ENCODE measurements at places on chromosomes 6 and 20.

GRCh38 chr20:18685406-18685805 is 97.6 kb downstream of the DTD1 start:
- DNase-seq = no peak

GRCh38 chr6:158817728-158818580 is 1.2 kb downstream of the EZR start:
- no peak for DNase-seq

GRCh38 chr6:152932865-152933264 is 50.0 kb downstream of the FBXO5 start:
- DNase-seq = no peak

- DNase-seq = peak; percentile 34
Observed at GRCh38 chr6:154154389-154154967, 115.4 kb downstream of the OPRM1 start.

- DNase-seq = no peak
Observed at GRCh38 chr20:23241416-23241815, 109.2 kb upstream of the NXT1 start.

GRCh38 chr6:85468326-85468725 is 18.4 kb downstream of the NT5E start:
- no peak for DNase-seq

GRCh38 chr6:72950114-72950860 is 275.0 kb downstream of the KHDC1L start:
- DNase-seq = no peak

DNA sequence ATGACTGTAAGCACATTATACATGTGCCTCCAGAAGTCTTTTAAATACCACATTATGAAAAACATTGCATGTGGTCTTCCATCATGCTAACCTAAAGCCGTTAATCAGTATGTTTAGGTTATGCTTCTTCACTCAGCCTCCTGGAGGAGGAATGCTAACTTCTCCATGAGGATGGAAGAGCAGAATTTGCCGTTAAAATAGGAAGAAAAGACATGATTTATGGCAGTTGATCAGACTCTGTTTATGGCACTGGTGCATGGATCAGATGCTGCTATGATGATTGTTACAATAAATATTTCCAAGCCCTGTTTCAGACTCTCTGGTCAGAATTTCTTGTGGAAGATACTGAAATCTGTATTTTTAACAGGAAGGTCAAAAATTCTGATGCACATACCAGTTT is 31.7 kb downstream of the MAP3K4 start:
- DNase-seq = no peak

GRCh38 chr6:125219361-125219895 is 65.9 kb downstream of the TPD52L1 start:
- DNase-seq = no peak

GRCh38 chr6:111759331-111759835 is 113.9 kb downstream of the FYN start:
- DNase-seq = no peak

GRCh38 chr6:94713446-94713845 is 863.9 kb upstream of the MANEA start:
- DNase-seq = no peak

GRCh38 chr20:56724241-56724757 is 95.2 kb downstream of the TFAP2C start:
- no peak for DNase-seq

GRCh38 chr6:43951063-43951755 is 176.0 kb downstream of the MRPL14 start:
- DNase-seq = no peak

DNA sequence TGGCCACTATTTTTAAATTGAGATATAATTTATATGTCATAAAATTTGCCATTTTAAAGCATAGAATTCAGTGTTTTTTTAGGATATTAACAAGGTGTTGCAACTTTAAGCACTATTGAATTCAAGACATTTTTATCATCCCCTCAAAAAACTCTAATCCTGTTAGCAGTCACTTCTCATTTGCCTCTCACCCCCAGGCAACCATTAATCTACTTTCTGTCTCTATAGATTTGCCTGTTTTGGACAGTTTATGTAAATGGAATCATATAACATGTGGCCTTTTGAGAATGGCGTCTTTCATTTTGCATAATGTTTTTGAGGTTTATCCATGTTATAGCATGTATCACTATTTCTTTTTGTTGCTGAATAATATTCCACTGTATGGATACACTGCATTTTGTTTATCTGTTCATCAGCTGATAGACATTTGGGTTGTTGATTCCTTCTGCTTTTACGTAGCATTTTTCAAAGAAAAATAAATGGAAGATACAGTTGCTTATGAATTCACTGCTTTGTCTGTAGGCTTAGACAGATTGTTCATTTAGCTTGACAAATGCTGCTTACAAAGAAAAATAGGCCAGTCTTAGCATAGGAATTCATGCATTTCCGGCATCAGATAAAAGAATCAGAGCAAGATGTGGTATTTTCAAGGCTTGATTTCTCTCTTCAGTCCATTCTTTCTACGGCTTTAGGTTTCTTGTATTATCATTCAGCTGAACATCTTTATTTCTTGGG is 52.9 kb downstream of the STK4 start:
- no peak for DNase-seq

GRCh38 chr6:52603000-52603795 is 26.3 kb upstream of the TRAM2 start:
- no peak for DNase-seq

DNA sequence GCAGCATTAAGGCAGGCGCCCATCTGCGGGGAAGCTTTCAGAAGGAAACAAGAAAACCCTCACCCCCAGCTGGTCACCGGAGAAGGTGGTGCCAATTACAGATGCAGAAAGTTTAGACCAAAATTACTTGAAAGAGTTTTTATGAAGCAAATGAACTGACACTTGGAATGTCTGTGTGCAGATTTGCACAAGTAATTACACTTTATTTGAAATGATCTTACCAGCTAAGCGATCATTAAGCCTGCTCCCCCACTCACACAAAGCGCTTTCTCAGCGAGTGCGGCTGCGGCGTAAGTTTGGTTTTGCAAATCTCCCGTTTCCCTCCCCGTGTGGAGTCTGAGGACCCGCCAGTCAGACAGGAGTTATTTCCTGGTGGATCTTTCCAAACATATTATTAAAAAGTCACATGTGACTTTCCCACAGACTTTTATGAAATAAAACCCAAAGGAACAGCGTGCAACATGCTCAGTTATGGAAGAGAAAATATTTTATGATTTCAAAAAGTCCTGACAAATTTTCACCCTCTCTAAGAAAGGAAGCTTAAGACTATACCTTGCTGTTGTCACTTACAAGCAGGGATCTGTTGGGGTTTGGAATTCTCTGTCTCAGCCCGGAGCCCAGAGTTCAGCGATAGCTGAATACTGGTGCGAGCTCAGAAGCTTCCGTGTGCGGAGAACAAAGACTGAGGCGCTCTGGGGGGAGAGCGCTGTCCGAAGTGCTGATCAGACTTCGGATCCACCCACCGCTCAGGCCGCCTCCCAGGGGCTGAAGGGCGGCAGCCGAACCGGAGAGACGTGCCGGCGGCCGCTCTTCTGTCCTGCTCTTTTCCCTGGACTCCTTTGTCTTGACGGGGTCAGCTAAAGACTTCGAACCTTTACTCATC is 2.7 kb upstream of the MYT1 start:
- peak; percentile 27 for DNase-seq

DNA sequence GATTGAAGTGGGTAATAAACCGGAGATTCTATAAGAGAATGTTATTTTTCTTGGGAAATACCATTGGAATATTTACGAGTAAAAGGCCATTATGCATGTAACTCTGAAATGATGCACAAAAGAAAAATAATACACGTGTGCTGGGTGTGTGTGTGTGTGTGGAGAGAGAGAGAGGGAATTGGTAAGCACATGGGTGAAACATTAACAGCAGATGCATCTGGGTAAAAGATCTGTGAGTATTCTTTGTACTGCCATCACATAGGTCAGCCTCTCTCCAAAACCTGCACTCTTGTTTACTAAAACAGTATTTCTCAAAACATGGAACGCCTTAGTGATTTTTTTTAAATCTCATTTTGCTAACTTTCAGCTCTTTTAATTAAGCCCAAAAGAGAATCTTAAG is 28.9 kb downstream of the EYA2 start:
- DNase-seq = no peak

GRCh38 chr6:158357570-158358216 is 45.4 kb downstream of the TULP4 start:
- DNase-seq = no peak

DNA sequence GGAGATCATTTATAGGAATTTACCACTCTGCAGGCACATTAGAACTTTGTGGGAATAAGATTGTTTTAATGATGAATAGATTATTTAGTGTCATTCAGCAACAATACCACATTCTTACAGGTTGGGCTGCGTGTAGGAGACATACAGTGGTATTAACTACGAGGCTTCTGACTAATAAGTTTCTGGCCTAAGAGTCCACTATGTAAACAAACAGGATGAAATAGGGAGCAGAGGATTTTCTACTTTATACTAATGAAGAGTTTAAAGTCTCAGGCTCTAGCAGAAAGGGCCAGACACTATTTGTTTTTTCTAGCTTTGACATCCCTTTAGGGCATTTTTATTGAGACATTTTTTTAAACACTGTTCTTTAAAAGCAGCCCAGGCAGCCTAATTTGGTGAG is 75.6 kb downstream of the SLC24A3 start:
- DNase-seq = no peak

DNA sequence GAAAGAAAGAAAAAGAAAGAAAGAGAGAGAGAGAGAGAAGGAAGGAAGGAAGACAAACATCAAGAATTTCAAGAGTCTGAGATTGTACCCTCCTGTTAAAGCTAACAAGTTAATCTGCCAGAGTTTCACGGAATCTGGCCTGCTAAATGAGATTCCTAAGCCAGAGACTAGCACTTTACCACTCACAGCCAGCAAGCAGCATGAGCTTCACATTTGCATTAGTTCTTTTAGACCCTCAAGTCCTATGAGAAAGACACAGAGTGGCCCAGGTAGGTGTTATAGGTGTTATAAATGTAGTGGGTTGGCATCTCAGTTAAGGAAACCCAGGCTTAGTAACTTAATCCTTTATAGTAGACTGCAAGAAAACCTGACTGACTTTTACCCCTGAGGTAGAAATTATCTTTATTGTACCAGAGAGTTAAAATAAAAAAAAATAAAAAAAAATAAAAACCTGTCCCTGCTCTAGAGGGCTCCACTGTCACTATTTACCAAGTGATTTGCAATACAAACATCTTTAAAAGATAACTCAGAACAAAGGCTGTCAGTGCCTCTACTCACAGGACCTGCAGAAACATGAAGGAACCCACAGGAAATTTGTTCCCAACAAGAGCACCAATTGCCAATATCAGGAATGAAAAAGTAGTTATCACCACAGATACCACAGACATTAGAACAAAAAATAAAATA is 9.7 kb upstream of the IBTK start:
- no peak for DNase-seq

DNA sequence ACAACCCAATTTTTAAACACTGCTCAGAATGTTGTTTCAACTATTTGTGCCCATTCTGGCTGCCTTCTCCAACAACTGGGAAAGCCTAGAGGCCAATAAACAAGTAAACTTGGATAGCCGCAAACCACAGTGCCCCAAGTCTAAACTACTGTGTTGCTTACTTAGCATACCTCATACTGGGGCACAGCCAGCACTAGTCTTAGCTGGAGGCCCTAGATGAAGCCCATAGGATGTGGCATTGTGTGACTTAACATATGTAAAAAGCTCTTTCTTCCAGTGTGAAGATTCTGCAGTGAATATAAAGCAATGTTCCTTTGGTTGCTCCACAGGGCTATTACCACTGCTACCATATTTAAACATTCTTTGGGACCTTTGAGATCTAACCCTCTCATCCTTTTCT is 564.3 kb upstream of the NRSN1 start:
- DNase-seq = no peak

- no peak for DNase-seq
Observed at GRCh38 chr6:40538556-40538955, 48.6 kb downstream of the LRFN2 start.

DNA sequence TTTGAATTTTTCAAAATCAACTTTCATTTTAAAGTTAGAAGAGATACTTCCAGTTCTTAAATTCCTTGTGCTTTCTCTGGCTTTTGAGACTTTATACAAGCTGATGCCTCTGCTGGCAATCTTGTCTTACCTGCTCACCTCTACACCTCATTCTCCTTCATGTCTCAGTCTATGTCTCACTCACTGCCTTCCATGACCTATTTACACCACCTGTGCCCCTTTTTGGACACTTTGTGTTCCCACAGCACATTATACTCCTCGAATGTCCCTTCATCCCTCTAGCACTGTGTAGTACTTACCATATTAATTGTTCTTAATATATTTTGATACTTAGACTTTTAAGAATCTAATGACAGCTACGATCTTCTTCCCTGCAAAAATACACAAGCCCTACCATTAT is 15.3 kb downstream of the PHIP start:
- DNase-seq = no peak

Data from left renal cortex interstitium (tissue), 4 donors.